WERI-Rb-1 (cell line): ENCODE measurements at places on chromosomes 12 and 14.

DNA sequence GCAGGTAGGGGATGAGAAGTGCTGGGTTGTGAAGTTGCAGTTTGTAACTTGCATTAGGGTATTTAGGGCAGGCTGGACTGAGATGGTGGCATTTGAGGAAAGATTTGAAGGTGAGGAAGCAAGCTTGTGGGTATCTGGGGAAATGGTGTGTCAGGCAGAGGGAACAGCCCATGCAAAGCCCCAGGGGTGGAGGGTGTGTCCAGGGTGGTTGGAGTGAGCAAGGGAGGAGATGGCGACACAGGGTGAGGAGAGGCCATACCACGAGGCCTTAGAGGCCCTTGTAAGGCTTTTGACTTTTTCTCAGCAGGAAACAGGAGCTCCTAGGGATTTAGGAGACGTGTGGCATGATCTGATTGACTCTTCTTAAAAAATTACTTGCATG is 136.9 kb downstream of the NUAK1 start:
- DNase-seq: no peak

- no peak for DNase-seq
These were observed 10.2 kb upstream of the RNASE10 start for GRCh38 chr14:20494935-20495766.

DNA sequence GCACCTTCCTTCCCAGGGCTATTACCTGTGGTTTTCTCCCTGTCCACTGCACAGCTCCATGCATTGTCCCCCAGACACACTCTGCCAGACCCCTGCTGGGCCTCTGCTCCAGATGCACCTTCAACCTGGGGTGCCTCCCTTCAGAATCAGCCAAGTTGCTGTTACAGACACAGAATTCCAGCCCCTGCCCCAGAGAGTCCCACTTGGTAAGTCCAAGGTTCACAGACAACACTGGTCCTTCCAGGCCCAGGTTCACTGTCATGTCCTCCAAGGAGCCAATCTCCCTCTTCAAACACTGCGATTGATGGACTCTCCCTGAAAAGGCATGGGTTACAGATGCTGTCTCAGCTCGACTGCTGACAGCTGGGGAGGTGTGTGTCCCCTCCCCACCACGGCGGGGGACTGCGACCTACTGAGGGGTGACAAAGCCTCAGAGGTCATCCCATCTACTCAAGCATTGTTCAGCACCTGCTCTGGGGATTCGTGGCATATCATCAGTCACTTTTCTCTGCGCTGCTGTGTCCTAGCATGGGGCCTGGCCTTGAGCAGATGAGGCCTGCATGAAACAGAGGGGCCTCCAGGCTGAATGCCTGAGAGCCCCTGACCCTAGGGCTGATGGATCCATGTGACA is 24.3 kb downstream of the CALM1 start:
- no peak for DNase-seq

DNA sequence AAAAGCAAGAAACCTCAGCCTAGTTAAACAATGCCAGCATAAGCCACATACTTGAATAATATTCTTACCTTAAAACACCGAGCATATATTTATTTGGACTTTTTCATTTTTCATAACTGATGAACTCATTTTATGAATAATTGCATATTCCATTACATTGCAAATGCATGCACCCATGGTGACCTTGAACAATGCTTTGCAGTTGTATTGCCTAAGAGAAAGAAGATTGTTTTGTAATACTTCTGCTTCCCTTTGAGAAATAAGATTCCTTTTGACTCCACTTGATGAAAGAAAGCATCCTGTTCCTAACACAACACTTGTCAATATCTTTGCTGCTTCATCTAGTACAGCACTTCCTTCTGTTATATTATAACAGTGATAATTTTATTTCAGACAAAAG is 1182.2 kb downstream of the FLRT2 start:
- no peak for DNase-seq

DNA sequence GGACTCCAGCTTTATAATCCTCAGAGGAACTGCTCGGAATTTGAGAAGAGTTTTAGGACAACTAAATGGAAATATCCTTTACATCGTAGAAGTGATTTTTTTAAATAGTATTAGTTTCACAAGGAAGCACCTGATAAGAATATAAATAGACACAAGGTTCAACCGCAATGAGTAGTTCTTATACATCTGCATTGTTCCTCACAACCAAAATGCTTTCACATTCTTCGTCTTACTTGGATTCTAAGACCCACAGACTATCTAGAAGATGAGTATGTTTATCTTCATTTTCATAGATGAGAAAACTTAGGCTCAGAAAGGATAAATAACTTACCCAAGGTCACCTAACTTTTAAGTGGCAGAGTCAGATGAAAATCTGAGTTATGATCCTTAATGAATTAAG is 469.0 kb downstream of the GALC start:
- DNase-seq: no peak

- no peak for DNase-seq
These were observed 4.2 kb downstream of the TBK1 start for GRCh38 chr12:64456119-64456518.

DNA sequence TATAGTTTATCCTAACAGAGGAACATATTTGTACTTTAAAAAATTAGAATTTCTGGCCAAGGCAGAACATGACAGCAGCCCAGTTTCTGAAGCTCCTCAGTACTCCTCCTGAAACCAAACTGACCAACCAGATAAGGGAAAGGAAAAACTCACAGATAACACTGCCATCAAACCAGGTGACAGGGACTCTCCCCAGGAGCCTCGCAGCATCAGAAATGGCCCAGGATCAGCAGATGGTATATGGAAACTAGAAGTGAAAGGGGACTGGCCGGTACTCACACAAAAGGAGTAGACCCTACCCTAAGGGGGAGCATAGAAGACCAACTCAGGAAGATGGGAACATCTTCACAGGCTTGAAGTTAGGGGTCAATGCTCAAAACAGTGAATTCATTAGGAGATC is 22.0 kb downstream of the GALC start:
- DNase-seq: no peak

GRCh38 chr14:89315493-89316470 is 101.3 kb downstream of the FOXN3 start:
- DNase-seq: peak; percentile 70

- DNase-seq: no peak
These were observed 117.2 kb downstream of the LRRK2 start for GRCh38 chr12:40342010-40342409.
